ENCODE measurements at places on chromosomes 4 and X.

GRCh38 chr4:66572949-66573348 lies 902.7 kb upstream of the EPHA5 start:
- no peak for DNase-seq

DNA sequence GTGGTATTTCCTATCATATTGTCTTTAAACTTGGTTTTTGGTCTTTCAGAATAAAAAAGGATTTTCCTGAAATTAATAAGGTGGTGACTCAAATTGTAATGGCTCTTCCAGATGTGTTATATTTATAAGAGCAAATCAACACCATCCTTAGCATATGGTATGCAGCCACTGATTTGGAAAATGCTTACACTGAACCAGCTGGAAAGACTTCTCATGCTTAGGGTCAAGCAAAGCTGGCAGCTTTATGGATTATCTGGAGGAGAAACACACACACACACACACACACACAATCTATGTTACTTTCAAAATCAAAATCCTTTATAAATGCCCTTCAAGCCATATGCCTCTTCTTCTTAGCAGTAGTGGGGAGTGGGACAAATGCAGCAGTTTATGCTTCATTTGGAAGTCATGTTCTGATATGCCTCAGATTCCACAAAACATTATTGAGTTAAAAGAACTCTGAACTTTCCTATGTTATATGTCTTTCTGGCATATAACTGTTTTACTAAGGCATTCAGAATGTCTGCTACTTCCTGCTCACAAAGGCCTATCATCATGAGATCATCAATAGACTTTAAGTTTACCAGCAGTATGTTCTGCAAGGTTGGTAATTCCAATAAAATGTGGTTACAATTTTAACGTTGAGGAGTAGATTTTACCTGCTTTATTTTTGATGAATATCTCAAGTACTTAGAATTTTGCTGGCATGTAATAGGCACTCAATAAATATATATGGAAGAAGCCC lies 72.9 kb upstream of the PRDM5 start:
- DNase-seq = no peak

GRCh38 chrX:53374222-53374820 lies 48.1 kb downstream of the SMC1A start:
- DNase-seq = no peak

- no peak for DNase-seq
Observed at GRCh38 chr4:40918330-40918729, 168.6 kb downstream of the NSUN7 start.

GRCh38 chr4:114754616-114755015 lies 156.0 kb downstream of the UGT8 start:
- no peak for DNase-seq

- DNase-seq = no peak
Observed at GRCh38 chrX:42627891-42628290, 150.1 kb downstream of the PPP1R2C start.

DNA sequence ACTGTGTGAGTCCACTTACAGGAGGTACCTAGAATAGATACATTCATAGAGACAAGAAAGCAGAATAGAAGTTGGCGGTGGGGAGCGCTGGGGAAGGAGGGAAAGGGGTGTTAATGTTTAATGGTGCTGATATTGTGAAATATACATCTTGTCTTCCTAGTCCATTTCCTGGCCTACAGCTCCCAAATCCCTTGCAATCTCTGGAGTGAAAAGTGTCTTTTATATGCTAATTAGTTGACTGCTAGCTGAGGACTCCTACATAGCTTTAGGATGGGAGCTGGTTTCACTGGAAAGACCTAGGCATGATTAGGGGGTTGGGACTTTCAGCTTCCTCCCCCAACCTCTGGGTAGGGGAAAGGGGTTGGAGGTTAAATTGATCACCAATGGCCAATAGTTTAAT lies 36.0 kb downstream of the FUNDC1 start:
- no peak for DNase-seq

DNA sequence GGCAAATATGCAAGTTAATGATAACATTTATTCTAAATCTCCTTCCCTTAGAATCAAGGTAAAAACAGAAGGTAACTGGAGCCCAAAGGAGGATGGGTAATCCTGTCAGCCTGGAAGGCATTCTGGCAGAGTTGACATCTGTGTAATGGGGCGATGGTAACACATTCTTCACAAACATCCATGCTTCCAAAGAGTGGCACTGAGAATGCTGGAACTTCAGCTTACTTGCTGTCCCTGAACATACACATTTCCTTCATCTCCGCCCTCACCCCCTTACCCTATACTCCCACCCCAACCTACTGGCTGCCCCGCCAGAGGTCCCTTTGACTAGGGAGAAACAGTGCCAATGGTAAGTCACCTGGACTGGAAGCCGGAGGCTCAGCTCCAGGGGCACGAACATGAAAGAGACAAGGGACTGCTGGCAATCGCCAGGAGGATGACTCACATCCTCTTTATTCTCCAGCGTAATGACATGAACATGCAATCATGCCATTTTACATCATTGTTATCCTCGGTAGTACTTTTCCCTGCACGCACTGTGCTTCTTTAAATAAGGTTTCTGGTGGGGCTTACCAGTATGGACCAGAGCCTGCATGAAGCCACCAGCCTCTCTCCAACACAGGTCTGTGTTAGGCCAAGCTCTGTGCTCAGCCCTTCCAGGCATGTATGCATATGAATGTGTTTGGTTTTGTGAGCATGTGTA lies 694.2 kb upstream of the TENM3 start:
- DNase-seq = no peak

- no peak for DNase-seq
Observed at GRCh38 chr4:4851081-4851480, 8.4 kb upstream of the MSX1 start.

GRCh38 chrX:133435544-133436124 lies 20.3 kb upstream of the GPC4 start:
- DNase-seq = no peak

DNA sequence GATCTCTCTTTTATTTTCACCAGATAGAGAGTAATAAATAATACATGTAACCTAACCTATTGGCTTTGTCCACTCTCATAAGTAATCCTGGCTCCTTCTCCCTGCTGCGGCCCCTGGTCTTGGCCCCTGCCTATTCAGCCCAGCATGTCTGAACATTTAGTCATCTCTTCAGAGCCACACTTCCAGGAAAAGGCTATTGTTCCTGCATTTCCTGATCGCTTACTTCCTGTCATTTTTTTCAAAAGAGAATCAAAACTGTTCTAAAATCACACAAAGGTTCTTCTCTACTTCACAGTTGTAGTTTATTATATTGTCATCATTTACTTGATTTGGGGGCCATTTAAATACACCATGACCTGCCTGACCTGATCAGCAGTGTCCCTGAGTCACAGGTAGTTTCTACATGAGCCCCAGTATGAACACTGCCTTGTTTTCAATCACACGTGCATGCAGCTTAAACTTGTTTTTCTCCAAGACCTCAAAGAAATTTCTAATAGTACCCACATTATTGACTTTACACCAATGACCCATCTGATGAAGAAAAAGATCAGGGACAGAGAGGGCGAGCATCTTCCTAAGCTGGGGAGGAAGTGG lies 47.4 kb upstream of the KDR start:
- no peak for DNase-seq

- no peak for DNase-seq
Observed at GRCh38 chrX:22206781-22207180, 65.9 kb upstream of the CBLL2 start.

GRCh38 chrX:7316887-7317286 lies 168.9 kb upstream of the PUDP start:
- DNase-seq = no peak

DNA sequence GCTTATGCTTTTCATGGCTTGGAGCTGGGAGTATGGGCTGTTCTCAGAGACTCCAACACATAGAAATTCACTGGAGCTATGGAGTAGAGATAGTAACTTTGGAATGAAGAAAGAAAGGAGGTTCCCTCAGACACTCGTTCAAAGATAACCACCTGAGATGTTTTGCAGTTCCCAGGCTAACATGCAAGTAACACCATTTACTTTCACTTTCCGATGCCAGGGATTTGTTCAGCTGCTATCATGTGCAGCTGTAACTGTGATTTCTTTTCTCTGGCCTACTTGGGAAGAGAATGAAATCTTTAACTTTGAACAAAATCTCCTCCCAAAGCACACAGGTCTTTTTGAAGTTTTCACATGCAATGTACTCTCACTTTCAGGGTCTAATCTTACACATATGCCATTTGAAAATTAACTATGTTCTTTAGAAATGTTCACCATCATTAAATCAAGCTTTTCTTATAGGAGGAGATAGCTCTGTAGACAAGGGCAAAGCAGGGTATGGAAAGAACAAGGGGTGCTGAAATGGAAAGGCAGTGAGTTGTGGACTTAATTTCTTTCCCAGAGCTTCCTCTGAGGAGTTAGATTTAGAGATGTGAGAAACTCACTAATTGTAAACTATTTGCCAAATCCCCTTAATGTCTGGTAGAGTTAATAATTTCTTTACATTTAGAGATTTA lies 514.3 kb downstream of the PDHA2 start:
- no peak for DNase-seq

DNA sequence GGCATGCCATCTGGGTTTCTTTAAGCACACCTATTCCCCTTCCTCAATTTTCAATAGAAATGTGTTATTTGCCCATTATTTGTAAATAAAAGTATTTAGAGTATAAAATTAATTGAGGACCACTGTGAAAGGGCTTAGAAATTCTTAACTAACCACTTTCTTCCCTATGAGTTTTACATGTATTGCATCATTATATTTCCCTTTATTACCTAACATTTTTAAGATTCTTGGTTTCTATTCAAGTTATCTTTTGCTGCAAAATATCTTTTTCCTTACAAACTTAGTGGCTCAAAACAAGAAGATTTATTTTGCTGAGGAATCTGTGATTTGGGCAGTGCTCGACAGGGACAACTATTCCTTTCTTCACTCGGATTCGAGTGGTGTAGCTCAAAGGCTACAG lies 40.5 kb downstream of the GRID2 start:
- no peak for DNase-seq

DNA sequence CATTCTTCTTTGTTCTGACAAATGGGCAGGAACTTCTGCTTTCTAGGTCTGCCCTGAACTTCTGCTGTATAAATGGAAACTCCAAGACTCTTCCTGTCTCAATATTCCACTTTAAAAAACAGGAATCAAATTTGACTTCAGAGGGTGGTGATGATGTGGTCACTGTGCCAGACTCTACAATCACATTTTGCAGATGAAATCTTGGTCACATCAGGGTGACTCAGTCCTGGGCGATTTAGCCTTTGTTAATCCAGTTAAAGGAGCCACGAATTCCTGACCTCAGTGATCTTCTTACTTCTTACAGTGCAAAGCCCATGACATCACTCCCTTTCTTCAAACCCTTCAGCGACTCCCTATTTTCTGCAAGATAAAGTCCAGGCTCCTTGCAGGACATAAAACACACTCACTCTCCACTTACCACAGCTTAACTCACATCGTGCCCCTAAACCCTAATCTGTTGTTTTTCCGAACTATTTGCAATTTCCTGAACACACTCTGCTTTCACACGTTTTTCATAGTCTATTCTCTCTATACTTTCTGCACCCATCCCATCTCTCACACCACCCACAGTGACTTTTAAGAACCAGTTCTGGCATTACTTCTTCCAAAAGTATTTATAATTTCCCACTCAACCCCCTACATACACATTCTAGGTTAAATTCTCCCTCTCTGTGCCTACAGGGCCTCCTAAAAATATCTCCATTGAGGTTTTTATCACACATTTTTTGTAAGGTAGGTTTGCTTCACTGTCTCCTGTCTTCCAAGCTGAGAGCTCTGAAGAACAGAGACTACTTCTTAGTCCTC lies 11.1 kb downstream of the GASK1B start:
- DNase-seq = no peak

DNA sequence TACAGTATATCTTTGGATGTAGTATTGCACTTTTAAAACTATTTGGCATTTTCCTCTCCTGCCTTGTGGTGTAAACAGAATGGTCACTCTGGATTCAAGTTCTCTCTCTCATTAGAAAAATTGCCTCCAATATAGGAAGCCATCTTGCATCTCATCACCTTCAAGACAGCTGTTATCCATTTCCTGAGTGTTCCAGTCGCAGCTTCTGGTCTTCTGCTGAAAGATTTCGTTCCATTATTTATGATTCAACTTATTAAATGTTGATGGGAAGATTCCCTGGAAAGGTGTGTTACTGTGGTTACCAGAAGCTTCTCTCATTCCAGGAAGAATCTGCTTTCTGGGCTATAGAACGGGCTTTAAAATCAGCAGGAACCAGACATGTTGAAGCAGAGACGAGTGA lies 568.3 kb upstream of the SLIT2 start:
- DNase-seq = no peak

DNA sequence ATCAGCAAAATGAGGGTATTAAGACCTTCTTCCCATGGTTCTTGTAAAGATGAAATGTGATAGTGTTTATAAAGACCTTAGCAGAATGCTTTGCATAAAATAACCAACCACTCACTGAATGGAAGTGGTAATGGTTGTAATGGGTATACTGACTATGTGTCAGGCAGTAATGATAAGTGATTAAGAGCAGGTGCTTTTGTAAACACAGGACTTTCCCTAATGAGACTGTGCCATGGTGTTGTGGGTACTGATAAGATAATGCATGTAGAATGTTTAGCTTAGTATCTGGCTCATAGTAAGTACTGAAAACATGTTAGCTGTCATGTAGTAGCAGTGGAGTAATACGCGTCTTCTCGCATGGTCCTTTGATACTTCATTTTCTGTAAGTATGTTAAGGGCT lies 6.9 kb downstream of the LSM6 start:
- no peak for DNase-seq

DNA sequence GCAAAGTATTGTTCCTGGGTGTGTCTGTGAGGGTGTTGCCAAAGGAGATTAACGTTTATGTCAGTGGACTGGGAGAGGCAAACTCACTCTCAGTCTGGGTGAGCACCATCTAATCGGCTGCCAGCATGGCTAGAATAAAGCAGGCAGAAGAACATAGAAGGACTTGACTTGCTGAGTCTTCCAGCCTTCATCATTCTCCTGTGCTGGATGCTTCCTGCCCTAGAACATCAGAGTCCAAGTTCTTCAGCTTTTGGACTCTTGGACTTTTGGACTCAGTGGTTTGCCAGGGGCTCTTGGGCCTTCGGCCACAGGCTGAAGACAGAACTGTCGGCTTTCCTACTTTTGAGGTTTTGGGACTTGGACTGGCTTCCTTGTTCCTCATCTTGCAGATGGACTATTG lies 15.3 kb upstream of the ENPP6 start:
- DNase-seq = no peak

- DNase-seq = no peak
Observed at GRCh38 chr4:2062168-2062807, 3.2 kb downstream of the NAT8L start.

Data from D721Med (cell line).